Endodermal cell (in vitro differentiated cells): ENCODE measurements at places on chromosomes 2 and 18. TPM values are rescaled to one million over a fixed set of nuclear protein-coding genes. Genes with fewer than 3 reads are reported as not detected.

Gene TUBB8B
- 0.69 TPM in 1 of 3 replicates, not detected in the others for total RNA-seq

Gene MAP3K19
- not detected in 2 replicates for total RNA-seq

Gene FIGN
- total RNA-seq = 16.3 and 18.6 TPM in 2 replicates

Gene WNT10A
- not detected in 2 replicates for total RNA-seq

Gene TUBA3D
- total RNA-seq = not detected in 3 replicates
